ENCODE measurements at places on chromosomes 3 and 15.

- DNase-seq: no peak
These were observed 129.1 kb upstream of the MEF2A start for GRCh38 chr15:99436542-99437314.

DNA sequence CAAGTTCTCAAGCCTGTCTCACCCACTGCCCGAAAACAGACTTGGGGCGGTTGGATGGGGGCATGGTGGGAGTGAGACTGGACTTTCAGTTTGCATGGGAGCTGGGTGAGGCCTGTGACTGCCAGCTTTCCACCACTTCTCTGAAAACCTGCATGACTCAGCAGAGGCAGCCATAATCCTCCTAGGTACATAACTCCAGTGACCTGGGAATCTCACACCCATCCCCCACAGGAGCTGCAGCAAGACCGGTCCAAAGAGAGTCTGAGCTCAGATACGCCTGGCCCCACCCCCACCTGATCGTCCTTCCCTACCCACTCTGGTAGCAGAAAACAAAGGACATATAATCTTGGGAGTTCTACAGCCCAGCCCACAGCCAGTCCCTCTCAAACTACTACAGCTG, 107.2 kb downstream of the NSMCE3 start:
- no peak for DNase-seq

DNA sequence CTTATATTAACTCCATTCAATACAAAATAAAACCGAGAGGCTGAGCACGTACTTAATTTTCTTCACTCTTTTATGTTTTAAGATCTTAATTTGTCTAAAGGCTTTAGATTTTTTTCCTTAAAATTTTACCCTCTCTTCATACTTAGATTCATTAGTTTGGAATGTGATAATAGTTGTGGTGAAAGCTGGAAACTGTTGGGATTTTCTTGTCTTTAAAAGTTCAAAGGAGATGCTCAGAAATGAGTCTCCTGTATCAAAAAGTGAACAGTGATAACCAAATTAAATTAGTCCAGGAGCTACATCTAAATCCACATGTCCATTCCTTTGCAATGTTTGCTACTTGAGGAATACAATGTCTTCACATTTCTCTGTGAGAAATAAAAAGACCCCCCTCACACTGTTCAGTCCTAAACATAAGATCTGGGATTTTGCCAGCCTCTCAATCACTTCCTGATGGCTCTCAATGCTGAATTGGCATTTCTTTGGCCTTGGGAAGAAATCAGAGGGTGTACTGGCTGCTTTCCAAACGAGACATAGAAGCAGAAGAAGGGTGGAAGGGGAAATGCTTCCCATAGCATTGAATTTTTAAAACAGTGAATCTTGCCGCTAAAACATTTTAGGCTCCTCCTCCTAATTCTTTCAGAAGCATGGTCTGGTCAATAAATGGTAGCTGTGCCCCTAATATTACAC, 245.0 kb downstream of the SHOX2 start:
- no peak for DNase-seq

- no peak for DNase-seq
These were observed 6.1 kb upstream of the TP63 start for GRCh38 chr3:189625071-189625470.
